Tibial nerve (tissue), 4 donors: ENCODE measurements at places on chromosomes 6 and 20. TPM values are rescaled to one million over a fixed set of nuclear protein-coding genes. Genes with fewer than 3 reads are reported as not detected.

BMP6 gene
- 8.1 TPM for total RNA-seq

CDH4 gene
- total RNA-seq, result 0.78 TPM

IRAK1BP1 gene
- total RNA-seq, result 9.0 TPM

NXT1 gene
- total RNA-seq, result 29.4 TPM

OLIG3 gene
- not detected for total RNA-seq
